CD4-positive, alpha-beta T cell treated with Interleukin-6 at 100 ng/mL for 8 hours (primary cell): ENCODE measurements at places on chromosomes 2 and 18.

- DNase-seq = no peak
Observed at GRCh38 chr2:207111757-207112156, 54.0 kb downstream of the KLF7 start.

GRCh38 chr2:221097568-221097915 lies 474.6 kb downstream of the EPHA4 start:
- DNase-seq = no peak

DNA sequence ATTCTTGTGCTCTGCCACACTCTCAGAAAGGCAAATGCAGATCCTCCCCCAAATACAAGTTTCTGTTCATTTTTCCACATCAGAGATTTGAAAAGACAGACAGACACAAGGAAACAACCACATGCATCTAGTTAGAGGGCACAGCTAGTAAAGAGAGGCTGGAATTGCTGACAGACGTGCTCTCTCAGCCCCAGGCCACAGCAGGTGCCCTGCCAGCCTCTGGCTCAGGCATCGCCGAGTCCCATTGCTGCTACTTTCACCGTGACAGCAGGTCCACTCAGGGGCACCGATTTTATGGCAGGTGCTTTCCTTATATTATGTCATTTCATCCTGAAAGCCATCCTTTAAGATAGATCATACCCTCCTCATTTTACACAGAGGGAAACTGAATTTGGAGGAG lies 507.5 kb downstream of the EIPR1 start:
- DNase-seq = no peak

GRCh38 chr2:81266106-81266505 lies 961.6 kb upstream of the LRRTM1 start:
- no peak for DNase-seq

GRCh38 chr18:55462652-55463051 lies 125.3 kb downstream of the TCF4 start:
- no peak for DNase-seq

- no peak for DNase-seq
Observed at GRCh38 chr2:111903930-111904439, 5.6 kb downstream of the MERTK start.

GRCh38 chr18:75837316-75837715 lies 409.8 kb upstream of the SMIM21 start:
- no peak for DNase-seq

DNA sequence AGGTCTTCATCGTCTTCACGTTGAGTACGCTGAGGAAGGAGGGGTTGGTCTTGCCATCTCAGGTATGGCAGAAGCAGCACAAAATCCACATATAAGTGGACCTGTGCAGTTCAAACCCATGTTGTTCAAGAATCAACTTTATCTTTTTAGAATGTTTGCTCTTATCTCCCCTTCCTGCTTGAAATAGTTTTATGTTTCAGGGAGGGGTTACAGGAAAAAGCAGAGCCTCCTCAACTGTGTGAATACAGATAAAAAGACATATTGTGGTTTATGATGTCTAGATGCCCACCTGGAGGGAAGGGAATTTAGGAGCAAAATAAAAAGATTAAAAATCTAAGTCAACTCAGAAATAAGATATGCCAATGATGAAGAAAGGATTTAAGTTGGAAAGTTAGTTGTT lies 75.9 kb downstream of the VRK2 start:
- DNase-seq = no peak

DNA sequence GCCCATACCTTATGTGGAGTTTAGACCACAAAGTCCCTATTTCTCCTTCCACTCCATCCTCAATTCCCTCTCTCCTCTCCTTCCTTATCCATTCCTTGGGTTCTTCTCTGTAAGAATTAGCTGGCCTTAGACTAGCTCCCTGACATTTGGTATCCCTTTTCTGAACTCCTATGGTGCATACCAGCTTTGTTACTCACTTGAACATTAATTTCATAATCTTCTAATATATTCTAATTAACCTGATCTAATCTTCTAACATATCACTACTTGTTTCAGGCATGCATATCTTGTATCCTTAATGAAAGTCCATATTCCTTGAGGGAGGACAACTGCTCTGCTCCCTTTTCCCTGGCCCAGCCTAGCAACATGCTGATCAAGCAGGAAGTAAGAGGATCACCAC lies 66.4 kb downstream of the EHD3 start:
- no peak for DNase-seq
